ENCODE measurements at places on chromosomes 5 and 9.

- DNase-seq, result no peak
Observed at GRCh38 chr5:30113542-30113941, 1079.9 kb upstream of the CDH6 start.

DNA sequence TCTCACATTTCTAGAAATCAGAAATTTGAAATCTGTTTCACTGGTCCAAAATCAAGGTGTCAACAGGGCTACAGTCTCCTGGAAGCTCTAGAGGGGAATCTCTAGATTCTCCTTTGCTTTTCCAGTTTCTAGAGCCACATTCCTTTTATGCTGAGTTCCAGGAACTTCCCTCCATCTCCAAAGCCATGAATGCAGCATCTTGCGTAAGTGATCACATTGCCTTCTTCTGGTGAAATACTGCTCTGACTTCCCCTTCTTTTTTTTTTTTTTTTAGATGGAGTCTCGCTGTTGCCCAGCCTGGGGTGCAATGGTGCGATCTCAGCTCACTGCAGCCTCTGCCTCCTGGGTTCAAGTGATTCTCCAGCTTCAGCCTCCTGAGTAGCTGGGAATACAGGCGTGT lies 23.8 kb downstream of the GDA start:
- no peak for DNase-seq

- DNase-seq, result no peak
Observed at GRCh38 chr9:18393340-18394130, 80.4 kb upstream of the ADAMTSL1 start.

- DNase-seq, result no peak
Observed at GRCh38 chr5:176685010-176685409, 37.7 kb downstream of the TSPAN17 start.

DNA sequence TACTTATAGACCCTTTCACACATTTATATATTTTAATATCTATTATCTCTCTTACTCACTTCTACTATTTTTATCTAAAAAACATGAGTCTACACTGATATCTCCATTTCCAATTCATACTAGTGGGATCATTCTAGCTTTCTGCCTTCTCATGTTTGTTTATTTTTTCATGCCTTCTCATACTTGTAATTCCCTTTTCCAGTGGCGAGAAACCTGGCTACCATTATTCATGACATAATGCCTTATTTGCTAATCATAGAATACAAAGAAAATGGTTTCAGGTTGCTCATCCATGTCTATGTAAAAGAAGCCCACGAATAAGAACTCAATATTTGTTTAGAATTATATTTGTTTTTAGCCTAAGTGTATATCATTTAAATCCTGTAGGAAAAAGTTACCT lies 232.7 kb upstream of the ACTBL2 start:
- DNase-seq, result no peak

DNA sequence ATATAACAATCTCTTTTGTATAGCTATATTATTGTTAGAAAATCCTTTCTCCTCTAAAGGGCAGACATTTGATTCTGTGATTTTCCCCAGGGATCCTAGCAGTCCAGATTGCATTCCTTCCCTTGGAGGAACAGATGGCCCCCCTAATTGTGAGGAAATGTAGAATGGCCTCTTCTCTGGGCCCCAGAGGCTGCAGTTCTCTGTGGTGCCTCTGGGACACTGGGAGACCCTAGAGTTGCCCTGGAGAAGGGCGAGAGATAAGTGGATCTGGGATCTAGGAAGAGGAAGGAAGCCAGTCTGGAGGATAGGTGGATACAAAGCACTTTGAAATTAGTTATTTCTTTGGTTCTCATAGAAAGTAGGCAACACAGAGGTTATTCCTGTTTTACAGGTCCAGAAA lies 1.9 kb upstream of the HINT2 start:
- no peak for DNase-seq

DNA sequence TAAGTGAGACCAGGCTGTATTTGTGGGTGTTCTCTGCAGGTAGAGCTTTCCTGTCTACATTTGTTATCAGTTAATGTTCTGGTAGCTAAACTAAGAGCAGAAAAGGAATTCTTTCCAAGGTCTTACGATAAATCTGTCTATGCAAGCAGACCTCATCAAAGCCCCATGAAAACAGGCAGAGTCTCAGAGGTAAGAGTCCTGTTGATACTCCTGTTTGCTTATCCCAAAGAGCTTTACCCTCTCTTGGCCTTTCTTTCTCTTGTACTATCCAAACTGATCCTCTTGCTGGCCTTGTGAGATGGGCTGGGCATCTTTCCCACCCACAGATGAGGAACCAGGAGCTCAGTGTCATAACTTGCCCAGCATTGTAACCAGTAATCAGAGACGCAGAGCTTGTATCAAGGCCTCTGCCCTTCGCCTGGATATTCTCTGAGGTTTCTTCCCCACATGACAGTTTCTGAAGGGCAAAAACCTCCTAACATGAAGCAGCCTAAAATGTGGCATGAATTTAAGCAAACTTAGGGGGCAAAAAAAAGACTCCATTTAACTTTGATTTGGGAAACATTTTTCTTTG lies 33.5 kb downstream of the PRKACG start:
- no peak for DNase-seq

DNA sequence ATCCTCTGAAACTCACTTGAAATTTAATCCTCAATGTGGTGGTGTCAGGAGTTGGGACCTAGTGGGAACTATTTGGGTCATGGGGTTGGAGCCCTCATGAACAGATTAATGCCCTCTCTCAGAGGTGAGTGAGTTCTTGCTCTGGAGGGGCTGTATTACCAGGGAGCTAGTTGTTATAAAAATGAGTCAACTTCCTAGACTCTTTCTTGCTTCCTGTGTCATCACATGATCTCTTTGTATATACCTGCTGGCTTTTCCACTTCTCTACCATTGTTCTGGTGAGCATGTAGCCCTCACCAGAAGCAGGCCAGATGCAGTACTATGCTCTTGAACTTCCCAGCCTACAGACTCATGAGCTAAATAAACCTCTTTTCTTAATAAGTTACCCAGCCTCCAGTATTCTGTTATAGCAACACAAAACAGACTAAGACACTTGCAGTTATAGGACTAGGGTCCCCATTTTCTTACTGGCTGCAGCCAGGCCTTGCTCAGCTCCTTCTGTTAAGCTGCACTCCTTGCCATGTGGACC lies 127.5 kb downstream of the SUSD1 start:
- peak; percentile 2 for DNase-seq

DNA sequence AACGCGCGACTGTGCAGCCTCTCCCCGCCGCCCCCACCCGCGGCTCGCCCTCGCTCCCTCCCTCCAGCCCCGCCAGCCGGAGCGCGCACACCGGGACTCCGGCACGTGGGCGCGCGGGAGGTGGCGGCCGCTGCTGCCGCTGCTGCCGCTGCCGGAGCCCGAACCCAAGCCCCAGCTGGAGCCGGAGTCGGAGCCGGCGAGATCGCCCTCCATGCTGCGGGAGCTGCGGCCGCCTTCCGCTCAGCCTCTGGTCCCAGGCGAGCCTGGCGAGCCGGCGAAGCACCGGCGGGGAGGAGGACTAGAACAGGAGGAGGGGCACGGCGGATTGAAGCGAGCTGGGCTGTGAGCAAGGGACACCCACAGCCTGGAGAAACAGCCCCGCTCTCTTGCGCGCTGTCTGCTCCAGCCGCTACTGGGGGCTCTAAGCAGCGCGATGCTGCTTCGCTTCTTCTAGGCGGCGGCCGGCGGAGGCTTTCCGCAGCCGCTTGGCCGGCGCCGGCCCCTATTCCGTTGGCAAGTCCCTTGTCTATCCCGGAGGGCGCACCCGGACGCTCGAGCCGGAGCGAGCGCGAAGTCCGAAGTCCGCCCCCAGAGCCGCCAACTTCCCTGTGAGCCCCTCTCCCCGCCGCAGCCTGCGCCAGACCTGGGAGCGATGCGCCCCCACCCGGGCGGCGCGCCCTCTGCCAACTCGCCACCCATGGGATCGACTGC lies 598.7 kb upstream of the SGCD start:
- no peak for DNase-seq

- no peak for DNase-seq
Observed at GRCh38 chr9:36345103-36345846, 54.8 kb downstream of the RNF38 start.

DNA sequence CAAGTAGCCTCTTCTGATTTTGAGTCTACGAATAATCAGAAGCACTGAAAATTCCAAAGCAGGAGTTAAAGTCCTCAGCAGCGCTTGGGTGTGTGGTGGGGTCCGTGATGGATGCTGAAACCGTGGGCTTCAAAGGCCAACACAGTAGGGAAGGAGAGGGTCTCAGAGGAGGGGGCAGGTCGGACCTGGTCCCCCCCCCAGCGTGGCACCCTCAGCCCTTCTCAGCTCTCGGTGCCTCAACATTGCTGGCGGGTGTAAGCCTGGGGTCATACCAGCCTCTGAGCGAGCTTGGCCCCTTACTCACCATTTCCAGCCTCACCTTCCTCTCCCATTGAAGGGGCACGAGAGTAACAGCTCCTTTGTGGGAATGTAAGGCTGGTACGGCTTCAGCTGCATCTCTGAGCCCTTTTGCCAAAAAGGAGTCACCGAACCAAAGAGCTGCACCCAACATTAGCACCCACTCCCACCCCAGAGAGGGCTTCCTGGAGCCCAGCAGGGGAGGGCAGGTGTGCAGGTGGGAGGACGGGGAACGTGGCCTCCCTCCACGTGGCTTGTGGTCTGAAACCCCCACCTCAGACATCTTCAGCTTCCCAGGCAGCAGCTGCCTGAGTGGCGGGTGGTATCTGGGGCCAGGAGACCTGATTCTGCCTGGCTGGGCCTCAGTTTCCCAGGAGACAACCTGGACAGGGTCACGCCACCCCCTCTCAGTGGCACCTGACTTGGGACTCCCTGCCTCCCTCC lies 6.7 kb upstream of the LCN1 start:
- DNase-seq, result no peak

GRCh38 chr9:72454871-72455491 lies 66.4 kb upstream of the TMC1 start:
- DNase-seq, result no peak

DNA sequence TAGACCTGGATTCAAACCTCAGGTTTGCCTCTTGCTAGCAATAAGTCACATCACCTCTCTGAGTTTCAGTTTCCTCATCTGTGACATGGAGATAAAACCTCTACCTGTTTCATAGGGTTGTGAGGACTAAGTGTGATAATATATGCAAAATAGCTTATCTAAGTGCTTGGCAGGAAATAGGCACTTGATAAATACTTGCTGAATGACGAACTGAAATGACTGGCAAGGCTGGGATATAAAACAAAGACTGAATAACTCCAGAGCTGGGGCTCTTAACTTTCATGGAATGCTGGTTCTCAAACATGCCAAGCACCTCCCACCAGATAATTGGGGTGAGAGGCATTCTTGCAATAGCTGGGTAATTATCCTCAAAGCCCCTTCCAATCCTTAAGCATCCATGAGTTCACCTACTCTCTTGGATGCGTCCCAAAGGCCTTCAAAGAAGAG lies 87.6 kb downstream of the ADRB2 start:
- DNase-seq, result no peak

DNA sequence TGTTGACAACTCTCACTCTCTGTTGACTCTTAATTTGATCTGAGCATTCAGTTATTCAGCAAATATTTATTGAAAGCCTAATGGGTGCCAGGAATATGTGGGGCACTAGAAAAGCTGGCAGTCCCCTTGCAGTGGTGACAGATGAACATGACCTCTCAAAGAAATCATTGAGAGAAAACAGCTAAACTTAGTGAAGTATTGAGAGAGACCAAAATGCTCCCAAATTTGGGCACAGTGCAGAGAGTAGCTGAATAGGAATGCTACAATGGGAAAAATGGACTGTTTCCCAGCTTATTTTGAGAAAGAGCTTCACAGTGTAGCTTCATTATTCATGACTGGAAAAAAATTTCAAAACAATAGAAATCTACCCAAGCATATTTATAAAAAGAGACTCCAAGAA lies 257.9 kb downstream of the SGCD start:
- no peak for DNase-seq

Data from NK-92 treated with Interleukin-12 subunit alpha and Interleukin-12 subunit beta, amount 100 ng/mL, for 24 hours (cell line).